Activated naive CD8-positive, alpha-beta T cell treated with anti-CD3 and anti-CD28 coated beads, Interleukin-2, amount 10 ng/mL, durations not matched to agents 7 days and 5 days (primary cell): ENCODE measurements at places on chromosomes 6 and 20. TPM values are rescaled to one million over a fixed set of nuclear protein-coding genes. Genes with fewer than 3 reads are reported as not detected.

Gene CALHM4
- not detected for total RNA-seq

DNA sequence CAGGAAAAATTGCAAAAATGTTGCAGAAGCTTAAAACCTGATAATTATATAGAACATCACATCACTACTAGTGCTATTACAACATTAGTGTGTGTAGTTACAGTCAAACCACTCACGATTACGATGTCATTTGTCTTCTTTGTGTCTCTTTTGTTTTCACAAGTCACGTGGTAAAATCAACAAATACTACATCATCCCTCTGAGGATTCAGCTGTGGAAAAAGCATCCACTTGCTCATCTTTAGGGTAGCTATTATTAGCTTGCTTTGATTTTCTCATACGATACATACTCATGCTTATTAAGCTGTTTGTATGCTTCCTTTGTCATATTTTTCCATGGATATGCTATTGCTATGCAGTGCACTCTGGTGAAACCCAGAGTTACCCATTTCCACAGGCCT, 22.2 kb upstream of the ATXN1 start:
- no peak for DNase-seq

Gene NOTCH4
- 0.79 TPM for total RNA-seq

Gene ECT2L
- not detected for total RNA-seq
